Activated CD4-positive, alpha-beta T cell treated with anti-CD3 and anti-CD28 coated beads, Interleukin-2, amount 50 U/mL, for 16 hours (primary cell): ENCODE measurements at places on chromosomes 7 and 10.

- DNase-seq: no peak
Measured at GRCh38 chr7:151062399-151063211, 3.2 kb downstream of the SLC4A2 start.

DNA sequence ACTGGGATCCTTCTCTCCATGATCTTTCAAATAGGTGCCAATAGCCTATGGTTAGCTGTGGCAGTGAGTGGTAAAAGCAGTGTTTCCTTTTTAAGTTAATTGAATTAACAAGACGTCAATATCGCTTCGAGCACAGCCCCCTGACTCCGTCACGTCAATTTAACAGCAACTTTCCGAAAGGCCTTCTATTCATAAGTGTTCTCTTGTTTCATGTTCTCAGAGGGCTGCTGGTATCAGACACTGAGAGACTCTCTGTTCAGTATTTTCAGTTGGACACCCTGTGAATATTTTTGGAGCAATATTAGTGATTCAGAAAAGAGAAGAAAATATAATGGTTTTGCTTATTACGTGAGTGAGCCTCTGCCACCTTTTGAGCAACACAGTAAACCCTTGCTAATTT, 174.2 kb upstream of the INSYN2A start:
- DNase-seq: no peak

DNA sequence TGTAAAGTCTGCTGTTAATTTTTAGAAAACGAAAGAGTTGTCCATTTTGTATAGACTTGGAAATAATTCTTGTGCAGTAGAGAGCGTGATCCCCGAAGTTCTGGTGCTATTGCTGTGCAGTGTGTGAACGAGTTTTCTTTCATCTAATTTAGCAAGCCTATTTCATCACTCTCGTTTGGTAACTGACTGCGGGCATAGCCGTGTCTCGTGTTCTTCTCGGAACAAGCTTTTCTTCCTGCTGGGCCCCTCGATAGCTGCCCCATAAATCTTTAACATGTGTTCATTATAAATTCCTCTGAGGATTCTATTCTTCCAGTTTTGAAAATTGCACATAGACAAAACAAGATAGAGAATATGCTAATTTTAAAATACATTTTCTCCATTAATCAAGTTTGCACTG, 622.0 kb upstream of the PFKP start:
- no peak for DNase-seq

GRCh38 chr10:118960157-118961090, 69.1 kb upstream of the NANOS1 start:
- DNase-seq: no peak

GRCh38 chr7:141646826-141647480, 55.0 kb downstream of the DENND11 start:
- no peak for DNase-seq

GRCh38 chr7:83514977-83515376, 134.0 kb downstream of the SEMA3E start:
- no peak for DNase-seq

- DNase-seq: no peak
Measured at GRCh38 chr10:34255035-34255434, 560.1 kb downstream of the PARD3 start.

- no peak for DNase-seq
Measured at GRCh38 chr10:122279725-122280141, 8.6 kb downstream of the BTBD16 start.

- DNase-seq: no peak
Measured at GRCh38 chr7:20223356-20223755, 6.2 kb upstream of the MACC1 start.

- no peak for DNase-seq
Measured at GRCh38 chr10:15483215-15484075, 112.4 kb upstream of the FAM171A1 start.

DNA sequence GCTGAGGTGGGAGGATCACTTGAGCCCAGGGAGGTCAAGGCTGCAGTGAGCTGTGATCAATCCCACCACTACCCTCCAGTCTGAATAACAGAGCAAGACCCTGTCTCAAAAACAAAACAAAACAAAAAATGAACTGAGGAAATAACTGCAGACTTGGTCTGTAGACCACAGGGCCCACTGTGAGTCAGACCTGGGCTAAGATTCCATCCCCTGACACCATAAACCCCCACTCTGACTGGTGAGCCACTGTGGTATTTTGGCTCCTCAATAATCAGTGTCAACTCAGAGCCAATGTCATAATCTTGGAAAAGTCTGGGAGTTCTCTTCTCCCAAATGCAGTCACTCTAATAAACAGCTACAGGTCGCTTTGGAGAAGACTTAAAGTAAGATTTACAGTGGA, 24.0 kb upstream of the ERCC6 start:
- DNase-seq: no peak

DNA sequence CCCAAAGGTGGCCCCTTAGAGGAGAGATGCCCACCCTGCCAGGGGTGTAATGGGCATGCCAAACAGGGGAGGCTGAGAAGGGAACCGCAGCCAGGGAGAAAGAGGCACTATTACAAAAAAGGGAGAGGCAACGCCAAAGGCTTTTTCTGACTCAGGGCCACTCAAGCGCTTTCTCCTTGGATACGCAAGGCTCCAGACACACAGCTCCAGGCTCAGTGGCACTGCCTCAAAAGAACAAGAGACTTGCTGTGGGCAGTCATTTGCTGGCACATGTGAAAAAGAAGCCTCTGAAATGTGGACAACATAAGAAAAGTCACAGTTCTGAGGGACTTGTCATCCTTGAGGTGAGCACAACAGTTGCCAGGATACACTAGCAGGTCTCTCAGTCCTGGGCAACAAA, 128.4 kb downstream of the DGKI start:
- DNase-seq: no peak

DNA sequence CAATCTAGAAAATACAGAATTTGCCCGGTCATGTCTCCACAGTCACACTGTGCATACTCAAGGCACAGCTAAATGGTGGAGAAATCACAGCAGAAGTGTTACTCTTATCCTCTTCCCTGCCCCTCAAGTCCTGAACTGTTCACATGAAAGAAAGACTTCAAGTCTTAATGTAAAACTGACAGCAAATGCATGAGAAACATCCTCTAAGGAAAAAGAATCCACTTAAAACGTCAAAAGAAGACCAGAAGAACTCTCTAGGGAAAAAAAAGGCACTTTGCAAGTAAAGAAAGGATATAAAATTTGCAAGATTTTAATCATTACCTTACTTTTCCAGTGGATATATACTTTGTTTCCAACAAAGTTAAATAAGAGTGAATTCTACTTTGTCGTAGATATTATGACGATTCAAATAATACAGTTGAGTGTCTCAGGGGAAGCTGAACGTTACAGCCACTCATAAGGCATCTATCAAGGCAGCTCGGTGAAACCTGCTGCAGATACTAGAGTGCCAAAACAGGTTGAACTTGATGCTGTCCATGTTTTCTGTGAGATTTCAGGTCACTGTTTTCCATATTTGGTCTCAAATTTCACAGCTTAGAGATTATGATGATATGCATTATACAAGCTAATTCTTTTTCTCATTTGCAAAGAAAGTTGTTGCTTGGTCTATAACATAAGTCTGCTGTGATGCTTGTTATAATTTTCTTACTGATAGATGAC, 155.0 kb downstream of the CTTNBP2 start:
- no peak for DNase-seq

DNA sequence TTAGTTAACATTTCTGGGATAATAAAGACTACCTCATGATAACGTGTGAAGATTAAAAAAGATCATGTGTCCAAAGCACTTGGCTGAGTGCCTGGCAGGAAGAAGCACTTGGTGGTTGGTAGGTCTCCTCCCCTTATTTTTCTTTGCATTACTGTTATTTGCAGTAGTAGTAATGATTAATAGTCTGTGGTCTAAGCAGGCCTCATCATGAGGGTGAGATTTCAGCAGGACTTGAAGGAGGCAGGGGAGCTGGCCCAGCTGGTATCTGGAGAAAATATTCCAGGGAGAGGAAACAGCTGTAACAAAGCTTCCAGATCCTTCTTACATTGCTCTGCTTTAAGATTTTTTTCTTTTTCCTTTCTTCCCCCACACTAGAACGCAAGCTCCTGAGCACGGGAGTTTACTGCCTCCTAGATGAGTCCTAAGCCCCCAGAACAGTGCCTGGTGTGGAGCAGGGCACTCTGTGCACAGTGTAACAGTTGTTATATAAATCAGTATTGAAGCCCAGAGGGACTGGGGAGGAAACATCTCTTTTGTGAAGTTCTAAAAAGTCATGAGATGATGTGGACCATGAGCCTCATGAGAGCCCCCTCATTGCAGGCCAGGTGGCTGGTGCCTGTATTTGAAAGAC, 31.1 kb upstream of the RHEB start:
- DNase-seq: no peak

DNA sequence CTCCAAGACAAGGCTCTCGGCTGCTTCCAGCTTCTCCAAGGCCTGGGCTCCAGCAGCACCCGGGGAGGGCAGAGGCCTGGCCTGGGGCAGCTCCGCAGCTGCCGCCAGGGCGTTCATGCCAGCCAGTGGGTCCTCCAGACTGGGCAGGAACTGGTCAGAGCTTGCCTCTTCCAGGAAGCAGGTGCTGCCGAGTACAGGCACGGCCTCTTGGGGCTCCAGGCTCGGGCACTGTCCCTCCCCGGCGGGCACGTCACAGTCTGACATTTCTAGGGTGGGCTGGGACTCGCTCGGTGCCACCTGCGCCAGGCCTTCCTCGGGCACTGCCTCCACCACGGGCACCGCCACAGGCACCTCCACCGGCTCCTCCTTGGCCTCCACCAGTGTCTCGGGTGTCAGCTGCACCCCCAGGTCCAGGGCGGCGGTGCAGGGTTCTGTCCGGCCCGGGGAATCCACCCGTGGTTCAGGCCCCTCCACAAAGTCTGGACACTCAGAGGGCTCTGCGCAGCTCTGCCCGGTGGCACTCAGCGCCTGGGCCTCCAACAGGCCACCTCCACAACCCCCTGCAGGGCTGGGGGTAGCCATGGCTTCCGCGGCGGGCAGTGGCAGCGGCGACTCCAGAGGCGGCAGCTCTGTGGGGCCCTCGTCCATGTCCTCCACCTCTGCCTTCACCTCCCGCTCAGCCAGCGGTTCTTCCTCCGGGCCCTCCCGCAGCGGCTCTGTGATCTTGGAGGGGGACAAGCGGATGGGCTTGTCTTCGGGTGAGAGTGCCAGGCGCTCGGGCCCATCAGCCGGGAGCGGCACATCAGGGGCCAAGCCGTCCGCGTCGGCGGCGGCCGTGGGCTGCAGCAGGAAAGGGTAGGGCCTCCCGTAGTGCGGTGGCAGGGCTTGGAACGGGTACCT, 52.9 kb downstream of the TNRC18 start:
- DNase-seq: no peak

DNA sequence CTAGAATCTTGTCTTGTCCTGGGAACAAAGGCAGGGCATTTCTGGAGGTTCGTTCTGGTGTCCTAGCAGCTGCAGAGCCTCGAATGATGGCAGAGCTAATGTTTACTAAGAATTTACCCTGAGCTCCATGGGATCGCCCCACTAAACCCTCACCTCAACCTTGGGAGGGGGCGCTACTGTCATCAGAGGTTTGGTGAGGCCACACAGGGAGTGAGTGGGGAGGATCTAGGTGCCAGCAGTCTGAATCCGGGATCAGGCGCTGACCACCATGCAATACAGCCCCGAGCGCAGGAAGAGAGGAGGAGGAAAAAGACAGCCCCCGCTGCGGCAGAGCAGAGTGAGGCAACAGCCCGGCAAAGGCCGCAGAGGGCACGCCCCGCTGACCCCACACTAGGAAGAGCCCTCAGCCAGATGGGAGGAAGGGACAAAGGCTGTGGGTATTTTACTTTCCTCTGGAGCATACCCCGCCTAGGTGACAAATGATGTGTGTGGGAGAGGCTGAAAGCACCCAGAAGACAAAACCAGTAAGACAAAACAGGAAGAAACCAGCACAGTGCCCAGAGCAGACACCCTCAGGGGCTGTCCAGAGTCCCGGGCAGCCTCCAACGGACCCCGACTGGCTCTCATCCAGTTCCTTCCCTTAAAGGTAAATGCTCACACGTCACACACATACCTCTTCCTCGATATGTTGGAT, 103.5 kb downstream of the FAM53B start:
- DNase-seq: no peak

DNA sequence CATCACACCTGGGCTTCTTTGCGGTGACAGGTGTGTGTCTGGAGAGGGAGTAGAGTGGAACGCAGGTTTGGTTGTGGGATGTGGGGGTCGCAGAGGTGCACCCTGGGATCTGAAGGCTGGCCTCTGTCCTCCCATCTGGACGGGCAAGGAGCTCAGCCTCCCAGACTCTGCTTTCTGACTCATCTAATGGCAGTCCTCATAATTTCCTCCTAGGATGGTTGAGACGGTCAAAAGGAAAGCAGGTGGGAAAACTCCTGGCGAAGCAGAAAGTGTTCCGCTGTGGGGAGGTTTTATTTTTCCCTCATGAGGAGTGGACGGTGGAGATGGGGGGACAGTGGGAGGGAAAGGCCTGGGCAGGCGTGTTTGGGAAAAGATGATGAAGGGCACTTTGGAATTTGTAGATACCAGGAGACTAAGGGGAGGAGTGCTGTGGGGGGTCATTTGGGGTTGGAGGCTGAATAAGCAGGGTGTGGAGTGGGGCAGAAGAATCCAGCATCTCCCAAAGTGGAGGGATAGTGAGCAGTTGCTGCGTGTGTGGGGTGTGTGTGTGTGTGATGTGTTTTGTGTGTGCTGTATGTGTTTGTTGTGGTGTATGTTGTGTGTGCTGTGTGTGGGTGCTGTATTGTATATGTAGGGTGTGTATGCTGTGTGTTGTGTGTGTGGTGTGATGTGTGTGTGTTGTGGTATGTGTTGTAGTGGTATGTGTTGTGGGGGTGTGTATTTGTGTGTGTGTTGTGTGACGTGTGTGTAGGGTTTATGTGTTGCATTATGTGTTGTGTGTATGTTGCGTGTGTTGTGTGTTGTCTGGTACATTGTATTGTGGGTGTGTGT, 97.2 kb upstream of the PODXL start:
- no peak for DNase-seq

- no peak for DNase-seq
Measured at GRCh38 chr7:37018954-37019353, 294.7 kb upstream of the AOAH start.

GRCh38 chr10:61065051-61065450, 121.1 kb upstream of the RHOBTB1 start:
- DNase-seq: no peak

- DNase-seq: no peak
Measured at GRCh38 chr10:12628153-12628552, 278.8 kb downstream of the CAMK1D start.

GRCh38 chr10:23157691-23158369, 34.3 kb upstream of the PTF1A start:
- DNase-seq: peak; percentile 31

GRCh38 chr10:112261281-112261822, 21.8 kb upstream of the TECTB start:
- no peak for DNase-seq

- peak; percentile 68 for DNase-seq
Measured at GRCh38 chr7:32502728-32503127, 7.4 kb downstream of the AVL9 start.

- DNase-seq: no peak
Measured at GRCh38 chr10:106612381-106612780, 552.1 kb downstream of the SORCS1 start.

GRCh38 chr10:126001576-126001975, 105.2 kb downstream of the FANK1 start:
- DNase-seq: no peak
